ENCODE measurements at places on chromosomes 11 and 22.

DNA sequence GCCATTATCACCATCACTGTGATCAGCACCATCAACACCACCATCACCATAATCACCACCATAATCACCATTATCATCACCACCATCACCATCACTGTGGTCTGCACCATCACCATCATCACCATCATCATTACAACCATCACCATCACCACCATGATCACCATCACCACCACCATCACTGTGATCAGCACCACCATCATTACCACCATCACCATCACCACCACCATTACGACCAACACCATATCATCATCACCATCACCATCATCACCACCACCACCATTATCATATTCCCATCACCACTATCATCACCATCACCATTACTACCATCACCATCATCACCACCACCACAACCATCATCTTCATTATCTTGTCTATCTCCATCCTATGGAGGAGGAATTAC lies 125.2 kb downstream of the PHF21B start:
- DNase-seq, result no peak

DNA sequence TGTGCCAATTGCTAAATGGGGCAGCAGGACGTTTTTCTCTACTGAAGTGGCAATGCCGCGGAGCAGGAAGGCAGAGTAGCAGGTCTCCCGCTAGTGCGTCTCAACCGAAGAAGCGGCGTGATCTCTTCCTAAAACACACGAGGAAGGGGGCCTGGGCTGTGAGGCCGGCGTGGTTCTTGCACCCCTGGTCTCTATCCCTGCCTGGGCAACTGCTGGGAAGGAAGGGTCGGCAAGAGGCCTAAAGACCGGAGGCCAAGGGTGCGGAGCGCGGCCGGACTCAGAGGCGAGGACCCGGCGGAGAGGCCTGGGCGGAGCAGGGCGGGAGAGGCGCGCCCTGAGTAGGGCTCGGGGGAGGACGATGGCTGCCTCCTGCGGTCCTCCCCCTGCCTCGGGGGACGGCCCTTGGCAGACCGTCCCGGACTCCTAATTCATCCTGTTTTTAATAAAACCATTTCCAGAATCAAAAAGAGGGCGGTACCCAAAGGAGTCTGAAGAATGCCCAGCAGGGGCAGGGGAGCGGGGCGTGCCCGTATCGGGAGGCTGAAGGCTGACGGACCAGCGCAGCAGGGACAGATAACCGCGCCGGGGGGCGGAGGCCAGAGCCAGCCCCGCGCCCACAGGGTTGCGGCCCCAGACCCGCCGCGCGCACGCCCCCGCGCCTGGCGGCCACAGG lies 572 bp upstream of the APLP2 start:
- DNase-seq, result no peak

- DNase-seq, result no peak
These were observed 920 bp downstream of the TMEM218 start for GRCh38 chr11:125110506-125110905.

DNA sequence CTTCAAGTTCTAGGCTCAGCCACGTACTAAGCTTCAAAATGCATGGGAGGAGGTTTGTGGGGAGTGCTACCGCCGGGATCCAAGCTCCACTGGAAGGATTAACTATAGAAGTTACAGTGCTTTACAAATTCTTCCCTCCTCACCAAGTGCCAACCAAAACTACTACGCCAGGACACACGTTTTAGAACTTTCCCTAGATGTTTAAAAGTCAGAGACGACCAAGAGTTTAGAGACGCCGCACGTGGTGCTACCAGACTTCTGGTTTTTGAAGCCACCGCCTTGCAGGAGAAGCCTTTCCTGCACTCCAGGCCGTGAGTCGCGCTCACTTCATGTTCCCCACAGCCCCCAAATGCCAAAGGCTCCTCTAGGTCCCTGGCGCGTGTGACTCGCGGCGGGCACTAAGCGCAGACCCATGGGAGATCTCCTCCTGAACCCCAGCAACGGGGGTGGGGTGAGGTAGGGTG lies 734 bp downstream of the SNU13 start:
- no peak for DNase-seq

DNA sequence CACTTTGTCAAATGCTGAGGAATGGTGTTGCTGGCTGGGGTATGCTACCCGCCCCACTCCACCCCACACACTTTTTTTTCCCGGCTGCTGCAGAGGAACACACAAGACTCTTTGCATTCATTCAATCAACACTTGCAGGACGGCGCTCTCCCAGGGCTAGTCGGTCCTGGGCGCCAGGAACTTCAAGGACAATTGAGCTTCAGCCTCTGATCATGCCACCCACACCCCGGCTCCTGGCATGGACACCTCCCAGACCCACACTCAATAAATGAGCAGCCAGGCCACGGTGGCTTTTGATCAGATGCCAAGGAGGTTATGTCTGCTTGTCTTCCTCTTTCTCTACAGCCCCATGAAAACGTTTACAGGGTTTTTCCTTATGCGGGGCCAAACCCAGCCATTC lies 19.8 kb downstream of the TPST2 start:
- no peak for DNase-seq

DNA sequence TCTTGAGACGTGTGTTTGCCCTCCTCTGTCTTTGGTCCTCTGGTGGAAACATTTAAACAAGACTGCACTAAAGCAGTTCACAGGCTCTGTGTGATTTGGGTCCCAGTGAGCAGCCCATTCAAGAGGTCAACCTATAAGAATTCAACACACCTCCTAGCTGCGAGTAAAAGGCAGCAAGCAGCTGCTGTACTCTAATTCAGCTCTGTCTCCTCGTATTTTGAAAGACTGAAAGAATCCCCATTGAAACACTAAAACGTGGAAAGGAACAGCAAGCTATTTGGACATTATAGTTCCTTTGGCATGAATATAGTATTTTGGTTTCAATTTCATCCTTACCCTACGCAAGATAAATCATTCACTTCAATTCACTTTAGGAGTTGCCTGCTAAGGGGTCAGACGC lies 1046.7 kb downstream of the DLG2 start:
- no peak for DNase-seq

- no peak for DNase-seq
These were observed 685.4 kb downstream of the BRD1 start for GRCh38 chr22:49142296-49142695.

DNA sequence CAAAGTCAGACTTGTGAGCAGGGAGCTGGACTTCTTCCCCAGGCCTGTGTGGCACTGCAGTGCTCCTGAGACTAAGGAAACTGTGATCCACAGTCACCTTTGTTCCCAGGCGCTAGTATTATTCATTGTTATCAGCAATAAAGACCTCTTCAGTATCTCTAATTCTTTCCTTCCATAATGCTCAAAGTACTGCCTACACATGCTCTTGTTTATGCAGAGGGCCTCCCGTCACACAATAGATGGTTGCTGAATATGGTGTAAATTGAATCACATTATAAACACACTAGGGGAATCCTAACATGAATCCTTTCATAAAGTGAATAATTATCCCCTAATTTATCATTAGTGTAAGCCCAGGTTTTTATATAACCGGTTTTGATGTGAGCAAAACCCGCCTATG lies 493.3 kb downstream of the BUD13 start:
- no peak for DNase-seq

GRCh38 chr22:27748349-27748748 lies 53.2 kb downstream of the MN1 start:
- no peak for DNase-seq

DNA sequence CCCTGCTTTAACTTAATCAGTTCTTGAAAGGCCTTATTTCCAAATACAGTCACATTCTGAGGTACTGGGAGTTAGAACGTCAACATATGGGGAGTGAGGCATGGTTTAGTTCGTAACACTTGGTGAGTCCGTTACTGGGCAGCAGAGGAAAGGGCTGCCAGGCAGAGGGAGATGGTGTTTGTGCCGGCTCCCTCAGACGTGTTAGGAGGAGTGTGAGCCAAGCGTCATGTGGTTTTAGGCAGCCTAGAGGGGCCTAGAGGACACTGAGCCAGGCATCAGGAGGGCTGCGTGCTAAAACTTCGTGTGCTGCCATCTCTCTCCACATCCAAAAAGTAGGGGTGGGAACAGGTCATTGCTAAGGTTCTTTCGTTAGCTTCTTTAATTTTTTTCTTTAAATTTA lies 10.2 kb downstream of the BCR start:
- no peak for DNase-seq

DNA sequence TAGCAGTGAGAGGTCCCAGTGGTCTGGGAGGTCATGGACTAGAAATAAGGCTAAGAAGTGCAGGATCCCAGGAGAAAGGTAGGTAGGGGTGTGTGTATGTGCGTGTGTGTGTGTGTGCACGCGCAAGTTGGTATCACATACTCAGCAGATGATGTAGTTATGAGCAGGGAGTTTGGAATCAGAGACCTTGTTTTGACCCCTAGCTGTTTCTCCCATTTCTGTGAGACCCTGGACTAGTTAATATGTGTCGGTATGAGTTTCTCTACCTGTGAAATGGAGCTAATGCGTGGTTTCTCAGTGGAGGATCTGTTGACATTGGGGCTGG lies 1.3 kb downstream of the SERPING1 start:
- no peak for DNase-seq

GRCh38 chr11:128324531-128325141 lies 262.7 kb downstream of the ETS1 start:
- no peak for DNase-seq

DNA sequence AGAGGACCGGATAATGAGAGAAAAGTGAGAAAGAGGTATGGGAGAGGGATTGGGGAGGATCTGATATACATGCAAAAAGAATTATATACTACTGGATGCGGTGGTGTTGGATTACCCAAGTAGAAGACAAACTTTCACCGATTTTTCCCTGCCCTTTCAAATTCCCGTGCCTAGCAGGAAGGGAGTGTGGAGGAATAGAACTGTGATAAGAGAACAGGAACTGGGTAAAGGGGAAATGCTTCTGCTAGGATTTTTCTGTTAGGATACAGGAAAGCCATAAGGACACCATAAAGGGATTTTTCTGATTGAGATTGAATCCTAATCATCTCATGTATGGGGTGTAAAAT lies 480 bp upstream of the MTMR2 start:
- peak; percentile 9 for DNase-seq

DNA sequence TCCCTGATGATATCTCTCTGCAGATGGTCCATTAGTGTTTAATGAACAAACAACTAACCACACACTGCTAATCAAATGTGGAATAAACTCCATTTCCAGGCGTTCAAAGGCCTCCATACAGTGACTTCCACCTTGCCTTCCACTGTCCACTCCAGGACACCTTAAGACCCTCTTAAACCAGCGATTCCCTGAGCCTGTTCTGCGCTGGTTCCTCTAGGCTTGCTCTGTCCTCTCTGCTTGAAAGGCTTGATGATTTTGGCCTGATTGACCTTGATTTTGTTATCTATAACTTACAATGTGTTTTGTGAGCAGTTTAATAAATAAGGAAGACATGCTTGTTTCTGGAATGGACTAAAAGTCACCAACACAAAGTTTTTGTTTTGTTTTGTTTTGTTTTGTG lies 12.0 kb downstream of the OVCH2 start:
- no peak for DNase-seq

GRCh38 chr11:94581926-94582325 lies 14.8 kb downstream of the PIWIL4 start:
- DNase-seq, result no peak

- DNase-seq, result no peak
These were observed 74.5 kb upstream of the RAB38 start for GRCh38 chr11:88249706-88250105.

DNA sequence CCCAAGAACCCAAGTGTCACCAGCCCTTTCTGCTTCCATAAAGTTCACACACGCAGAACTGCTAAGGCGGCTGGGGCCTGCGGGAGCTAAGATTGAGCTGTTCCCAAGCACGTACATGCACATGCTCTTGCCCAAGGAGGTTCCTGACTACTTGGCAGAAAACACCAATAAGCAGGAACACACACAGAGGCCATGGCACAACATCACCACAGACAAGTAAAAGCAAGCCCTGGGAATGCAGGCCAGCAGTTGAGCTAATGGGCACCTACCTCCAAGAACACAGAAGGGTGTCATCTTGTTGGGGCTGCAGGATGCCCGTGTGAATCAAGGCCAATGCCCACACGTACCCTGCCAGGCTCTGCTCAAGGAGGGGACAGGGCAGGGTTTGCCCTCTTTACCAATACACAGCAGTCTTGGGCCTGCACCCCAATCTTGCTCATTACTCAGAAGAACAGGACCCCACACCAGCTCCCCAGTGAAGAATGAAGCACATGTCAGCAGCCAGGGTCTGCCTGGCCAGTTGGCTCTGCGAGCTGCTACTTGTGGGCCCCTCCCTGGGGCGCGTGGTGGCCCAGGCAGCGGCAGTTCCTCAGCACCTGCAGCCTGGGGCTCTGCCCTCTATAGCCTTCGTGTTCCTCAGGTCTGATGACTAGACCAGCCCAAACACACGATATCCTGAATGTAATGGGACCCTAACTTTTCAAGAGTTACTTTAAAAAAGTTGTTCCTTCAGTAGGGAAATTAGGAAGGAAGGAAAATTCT lies 32.3 kb upstream of the CYP2D6 start:
- DNase-seq, result no peak

- DNase-seq, result no peak
These were observed 9.5 kb downstream of the MACROD1 start for GRCh38 chr11:64156235-64157011.
